ENCODE measurements at places on chromosomes 12 and 14. TPM values are rescaled to one million over a fixed set of nuclear protein-coding genes. Genes with fewer than 3 reads are reported as not detected.

HCAR2 gene
- not detected for total RNA-seq

MGST1 gene
- not detected for total RNA-seq

UNC79 gene
- 0.05 TPM for total RNA-seq

KRT83 gene
- not detected for total RNA-seq

ASCL1 gene
- not detected for total RNA-seq

FAM90A1 gene
- total RNA-seq: 0.24 TPM

ZDHHC22 gene
- total RNA-seq: not detected

MYF6 gene
- total RNA-seq: not detected

IFNG-AS1 gene
- not detected for total RNA-seq

TMTC2 gene
- 5.8 TPM for total RNA-seq

PLEKHD1 gene
- 0.11 TPM for total RNA-seq

- ATAC-seq: peak; percentile 14
Observed at GRCh38 chr12:66047411-66048021, 83.0 kb downstream of the LLPH start.

- no peak for ATAC-seq
Observed at GRCh38 chr12:27607591-27607990, 83.6 kb downstream of the PPFIBP1 start.

DNA sequence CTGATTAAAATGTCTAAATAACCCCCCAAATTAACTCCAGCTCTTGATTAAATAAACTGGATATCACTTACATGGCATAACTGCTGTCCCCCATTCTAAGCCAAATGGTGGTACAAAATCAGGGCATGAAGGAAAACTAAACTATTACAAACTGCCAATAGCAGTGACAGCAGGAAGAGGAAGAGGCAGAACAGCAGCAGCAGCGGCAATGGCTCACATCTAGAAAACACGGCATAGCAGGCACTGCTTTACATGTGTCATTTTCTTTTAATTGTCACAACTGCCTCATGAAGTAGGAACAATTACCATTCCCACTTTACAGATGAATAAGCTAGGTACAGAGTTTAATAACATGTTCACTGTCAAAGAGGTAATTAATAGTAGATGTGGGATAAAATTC is 92.0 kb downstream of the EPS8 start:
- no peak for ATAC-seq

DNA sequence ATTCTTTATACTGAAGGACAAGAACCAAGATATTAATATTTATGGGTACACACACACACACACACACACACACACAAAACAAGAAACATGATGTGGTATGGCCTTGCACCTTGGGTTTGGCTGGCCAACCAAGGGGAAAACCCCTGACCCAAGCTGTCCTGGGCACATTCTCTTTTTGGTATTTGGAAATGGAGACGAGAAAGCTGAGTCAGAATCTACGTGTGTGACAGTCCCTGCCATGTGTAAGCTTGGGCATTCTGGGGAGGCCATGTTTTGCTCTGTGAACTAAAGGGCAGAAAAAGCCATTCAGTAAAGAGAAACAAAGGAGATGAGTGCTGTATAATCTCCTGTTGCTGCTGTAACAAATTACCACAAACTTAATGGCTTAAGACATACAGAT is 35.6 kb downstream of the PTGER2 start:
- peak; percentile 76 for ATAC-seq

GRCh38 chr12:39375206-39375808 is 67.6 kb downstream of the KIF21A start:
- ATAC-seq: no peak

DNA sequence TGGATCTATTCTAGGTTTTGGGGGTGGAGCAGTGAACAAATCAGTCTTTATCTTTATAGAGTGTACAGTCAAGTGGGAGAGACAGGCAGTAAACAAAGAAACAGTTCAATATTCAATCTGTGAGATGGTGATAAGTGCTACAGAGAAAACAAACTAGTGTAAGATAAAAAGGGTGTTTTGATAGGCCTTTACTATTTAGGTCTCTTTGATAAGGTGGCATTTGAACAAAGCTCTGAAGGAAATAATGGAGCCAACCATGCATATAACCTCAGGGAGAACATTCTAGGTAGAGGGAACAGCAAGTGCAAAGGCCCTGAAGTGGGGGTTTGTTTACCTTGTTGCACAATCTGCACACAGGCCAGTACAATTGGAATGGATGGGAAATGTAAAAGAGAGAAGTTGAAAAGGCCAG is 47.3 kb downstream of the PTPN11 start:
- ATAC-seq: no peak

DNA sequence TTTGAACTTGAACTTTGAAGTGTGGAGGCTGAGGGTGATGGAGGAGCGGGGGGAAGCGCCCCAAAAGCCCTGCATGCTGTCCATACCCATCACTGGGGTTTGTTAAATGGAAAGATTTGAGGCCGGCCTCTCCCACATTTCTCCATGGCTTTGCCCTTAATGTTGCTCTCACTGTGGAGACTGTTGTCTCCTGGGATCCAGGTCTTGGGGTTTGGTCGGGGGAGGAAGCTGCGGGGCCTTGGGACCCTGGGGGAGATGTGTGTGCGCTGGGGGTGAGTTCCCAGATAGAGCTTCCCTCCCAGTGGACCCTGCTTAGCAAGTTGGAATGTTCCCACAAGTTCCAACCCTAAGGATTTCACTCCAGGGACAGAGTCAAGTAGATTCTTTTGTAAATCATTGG is 28.0 kb upstream of the LRTM2 start:
- no peak for ATAC-seq

- no peak for ATAC-seq
Observed at GRCh38 chr14:79881299-79881698, 330.0 kb downstream of the DIO2 start.

DNA sequence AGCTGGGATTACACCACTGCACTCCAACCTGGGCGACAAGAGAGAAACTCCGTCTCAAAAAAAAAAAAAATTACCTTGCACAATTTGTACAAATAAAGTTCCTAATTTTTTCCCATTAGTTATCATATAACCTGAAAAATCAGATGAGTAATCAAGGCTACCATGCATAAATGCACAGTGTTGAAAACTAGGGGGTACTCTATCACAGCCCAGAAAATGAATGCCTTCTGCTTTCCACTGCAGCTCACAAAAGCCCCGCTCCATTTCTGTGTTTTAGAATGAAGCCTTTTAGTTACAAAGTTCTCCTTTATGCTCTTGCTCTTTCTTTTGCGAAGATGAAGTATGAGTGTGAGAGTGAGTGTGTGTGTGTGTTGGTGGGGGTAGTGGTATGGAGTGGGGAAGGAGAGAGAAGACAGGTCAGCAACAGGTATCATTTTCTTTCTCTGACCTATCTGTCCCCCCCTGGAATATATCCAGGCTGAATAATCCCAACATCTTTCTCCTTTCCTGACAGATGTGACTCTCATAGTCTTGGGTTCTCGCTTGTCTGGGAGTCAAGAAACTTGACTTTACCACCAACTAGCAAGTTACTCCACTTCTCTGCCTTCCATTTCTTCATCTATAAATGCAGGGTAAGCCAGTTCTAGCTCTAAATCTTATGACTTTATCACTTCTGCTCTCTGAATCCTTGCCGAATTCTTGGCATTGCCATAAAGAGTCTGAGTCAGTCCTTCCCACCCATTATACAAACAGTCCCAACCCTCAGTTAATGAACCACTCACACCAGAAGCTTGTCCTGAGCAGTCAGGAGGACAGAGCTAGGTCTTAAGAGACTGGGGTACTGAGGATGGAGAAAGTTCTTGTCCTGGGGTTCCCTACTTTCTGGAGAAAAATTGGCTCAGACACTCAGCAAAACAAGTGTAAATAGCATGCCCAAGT is 16.1 kb downstream of the BIN2 start:
- no peak for ATAC-seq

DNA sequence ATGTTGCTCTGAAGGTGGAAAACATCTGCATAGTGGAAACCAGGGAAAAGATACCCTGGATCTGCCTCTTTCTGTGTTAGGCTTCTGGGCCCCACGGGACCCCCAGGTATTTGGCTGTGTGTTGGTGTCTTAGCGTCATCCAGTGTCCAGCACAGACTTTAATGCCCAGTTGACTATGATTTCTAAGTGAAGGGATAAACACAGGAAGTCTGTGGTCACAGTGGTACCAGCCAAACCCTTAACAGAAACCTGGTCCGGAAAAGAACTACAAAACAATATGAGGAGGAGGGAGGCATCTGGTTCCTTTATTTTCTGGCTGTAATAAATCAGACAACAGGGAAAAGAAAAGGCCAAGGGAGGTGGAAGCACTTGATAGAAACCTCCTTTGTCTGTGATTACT is 56.4 kb downstream of the CMKLR1 start:
- ATAC-seq: no peak

DNA sequence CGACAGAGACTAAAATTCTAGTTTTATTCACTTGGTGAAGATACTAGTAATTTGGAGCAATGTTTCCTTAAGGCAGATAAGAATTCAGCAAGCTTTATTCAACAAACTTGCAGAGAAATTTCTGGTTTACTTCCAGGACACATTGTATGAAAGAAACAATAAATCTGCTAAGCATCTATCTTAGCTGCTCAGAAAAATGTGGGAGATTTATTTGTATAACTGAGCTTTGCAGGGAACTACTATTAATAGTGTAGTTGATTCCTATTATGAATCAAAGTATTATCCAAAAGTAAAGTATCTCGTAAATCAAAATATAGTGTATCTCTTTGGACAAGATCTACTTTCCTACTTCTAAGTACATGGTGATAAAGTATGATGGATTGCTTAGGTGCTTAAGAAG is 239.4 kb upstream of the TMTC1 start:
- ATAC-seq: no peak

DNA sequence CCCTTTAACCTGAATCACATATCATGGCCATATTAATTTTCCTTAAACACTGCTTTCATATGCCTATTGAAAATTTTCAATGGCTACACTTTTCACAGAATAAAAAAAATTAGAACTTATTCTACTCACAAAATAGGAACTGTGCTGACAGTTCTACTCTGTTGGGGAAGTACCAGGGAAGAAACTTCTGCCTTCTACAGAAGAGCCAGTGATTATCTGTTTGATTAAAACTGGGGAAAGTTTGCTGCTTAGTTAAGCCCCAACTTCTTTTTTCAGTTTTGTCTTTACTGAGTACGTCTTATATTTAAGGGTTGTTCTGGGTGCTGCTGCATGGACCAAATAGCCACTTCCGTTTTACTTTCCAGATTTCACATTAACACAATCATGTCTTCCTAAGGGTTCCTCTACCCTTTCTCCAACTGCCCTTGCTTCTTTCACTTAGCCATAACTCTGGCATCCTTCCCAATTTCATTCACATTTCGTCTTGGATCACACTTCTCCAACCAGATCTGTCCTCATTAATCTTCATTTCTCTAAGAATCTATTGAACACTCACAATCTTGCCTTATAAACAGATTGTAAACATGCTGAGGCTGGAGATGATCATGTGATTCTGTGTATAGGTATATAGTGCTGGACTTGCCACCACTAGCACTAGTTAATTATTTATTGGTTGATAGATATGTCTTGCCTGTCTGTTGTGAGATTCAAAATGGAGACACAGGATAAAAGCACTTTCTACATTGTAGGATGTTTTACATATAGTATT is 1.9 kb upstream of the SEL1L start:
- no peak for ATAC-seq

DNA sequence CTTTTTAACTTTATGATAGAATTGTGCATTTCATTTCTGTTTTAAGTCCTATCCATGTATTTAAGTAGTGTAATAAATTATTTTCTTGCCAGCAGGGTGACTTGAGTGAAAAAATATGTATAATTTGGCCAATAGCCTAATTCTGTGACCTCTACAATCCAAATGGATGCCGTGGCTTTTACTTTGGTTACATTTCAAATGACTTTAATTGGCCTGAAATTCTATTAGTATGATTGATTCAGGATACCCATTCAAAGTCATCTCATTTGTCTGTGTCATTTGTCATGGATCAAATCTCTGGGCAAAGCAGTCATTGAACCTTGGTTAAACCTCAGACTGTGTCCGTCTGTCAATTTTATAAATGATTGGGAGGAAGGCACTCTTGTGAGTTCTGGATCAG is 29.6 kb downstream of the CRADD start:
- ATAC-seq: no peak

GRCh38 chr14:64756712-64757111 is 52.5 kb downstream of the PLEKHG3 start:
- ATAC-seq: no peak

DNA sequence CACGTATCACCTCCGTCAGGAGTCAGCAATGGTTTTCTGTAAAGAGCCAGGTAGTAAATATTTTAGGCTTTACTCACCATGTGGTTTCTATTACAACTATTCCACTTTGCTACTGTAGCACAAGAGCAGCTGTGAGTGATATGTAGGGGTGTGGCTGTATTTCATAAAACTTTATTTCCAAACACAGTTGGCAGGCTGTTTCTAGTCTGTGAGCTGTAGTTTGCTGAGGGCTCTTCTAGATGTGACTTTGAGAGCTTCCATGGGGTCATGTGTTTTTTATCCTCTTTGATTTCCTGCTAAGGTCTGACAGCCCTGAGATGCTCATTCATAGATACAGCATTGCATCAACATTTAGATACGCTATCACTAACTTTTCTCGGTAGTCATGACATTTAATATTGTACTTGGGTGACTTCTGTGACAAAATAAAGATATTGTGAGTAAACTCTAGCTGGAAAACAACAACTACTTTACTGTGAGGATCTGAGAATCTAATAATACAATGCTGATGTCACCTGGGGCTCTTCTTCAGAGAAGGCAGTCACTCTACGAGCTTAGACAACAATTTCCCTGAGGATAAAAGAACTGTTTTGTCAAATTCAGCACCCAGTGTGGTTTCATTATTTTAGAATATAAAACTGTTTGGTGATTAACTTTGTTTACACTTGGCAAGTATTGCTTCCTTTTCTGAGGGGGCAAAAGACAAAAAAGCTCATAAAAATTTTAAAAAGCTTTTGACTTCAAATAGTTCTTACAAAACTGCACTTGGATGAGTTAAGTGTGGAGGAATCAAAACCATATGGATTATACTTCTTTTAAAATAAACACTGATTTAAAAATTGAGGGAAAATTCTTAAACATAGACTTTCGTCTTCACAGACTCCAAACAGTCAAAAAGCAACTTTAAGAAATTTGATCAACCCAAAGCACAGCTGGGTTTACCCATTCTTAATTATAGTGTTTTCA is 231.2 kb upstream of the DCN start:
- no peak for ATAC-seq

GRCh38 chr12:69779928-69780327 is 41.3 kb downstream of the RAB3IP start:
- ATAC-seq: no peak

Data from activated T-helper 17 cell treated with anti-CD3 and anti-CD28 coated beads, Interleukin-2, amount 50 U/mL, for 72 hours (primary cell).